Trophoblast cell (in vitro differentiated cells and primary cell): ENCODE measurements at places on chromosomes 16 and 17.

DNA sequence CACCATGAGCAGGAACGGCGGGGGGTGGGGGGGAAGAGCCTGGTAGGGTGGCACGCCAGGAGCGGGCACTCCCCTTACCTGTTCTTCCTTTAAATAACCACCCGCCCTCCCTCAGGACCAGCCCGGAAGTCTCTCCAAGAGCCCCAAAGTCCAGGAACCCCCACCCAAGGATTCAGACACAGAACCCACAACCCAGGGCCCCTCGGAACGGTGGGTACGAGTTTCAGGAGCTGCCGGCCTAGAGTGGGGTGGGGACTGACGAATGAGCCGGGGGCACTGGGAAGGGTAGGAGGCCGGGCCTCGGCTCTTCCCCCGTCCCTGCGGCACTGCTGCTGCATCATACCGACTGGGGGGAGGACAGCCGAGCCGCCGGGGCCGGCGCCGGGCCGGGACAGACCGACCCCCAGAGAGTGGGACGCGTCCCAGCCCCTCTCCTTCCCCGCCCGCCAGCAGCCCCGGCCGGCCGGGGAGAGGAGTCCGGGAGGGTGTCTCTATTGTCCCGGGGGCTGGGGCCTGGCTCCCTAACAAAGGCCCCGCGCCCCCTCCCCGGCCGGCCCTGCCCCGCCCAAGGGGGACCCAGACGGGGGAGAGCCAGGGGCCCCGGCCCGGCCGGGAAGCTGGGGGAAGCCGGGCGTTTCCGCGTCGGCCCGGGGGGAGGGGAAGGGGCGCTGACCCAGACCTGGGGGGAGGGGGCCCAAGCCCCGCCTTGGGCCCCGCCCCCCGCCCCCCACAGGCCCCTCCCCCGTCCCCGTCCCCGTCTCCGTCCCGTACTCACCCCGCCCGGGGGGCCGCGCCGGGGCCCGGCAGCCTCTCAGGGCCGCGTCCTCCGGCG, 747 bp downstream of the ATXN7L3 start:
- peak; percentile 46 for DNase-seq

GRCh38 chr17:46266656-46267544, 28.0 kb upstream of the LRRC37A start:
- peak; percentile 87 for DNase-seq

DNA sequence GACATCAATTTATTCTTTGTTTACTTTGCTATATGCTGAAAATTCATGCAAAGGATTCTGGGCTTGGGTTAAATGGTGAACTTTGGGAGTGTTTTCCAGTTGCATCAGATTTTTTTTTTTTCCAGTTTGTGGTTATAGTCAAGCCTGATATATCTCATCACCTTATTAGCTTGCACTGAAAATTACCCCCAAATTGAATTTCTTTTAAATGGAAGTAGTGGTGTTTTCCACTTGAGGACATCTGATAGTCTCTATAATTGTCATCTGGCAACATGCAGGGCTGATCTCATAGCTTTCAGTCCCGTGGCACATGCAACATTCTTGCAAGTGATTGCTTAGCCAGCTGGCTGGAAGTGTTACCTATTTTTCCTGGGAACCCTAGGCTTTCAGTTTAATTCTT, 4.7 kb upstream of the KRTAP3-1 start:
- no peak for DNase-seq

DNA sequence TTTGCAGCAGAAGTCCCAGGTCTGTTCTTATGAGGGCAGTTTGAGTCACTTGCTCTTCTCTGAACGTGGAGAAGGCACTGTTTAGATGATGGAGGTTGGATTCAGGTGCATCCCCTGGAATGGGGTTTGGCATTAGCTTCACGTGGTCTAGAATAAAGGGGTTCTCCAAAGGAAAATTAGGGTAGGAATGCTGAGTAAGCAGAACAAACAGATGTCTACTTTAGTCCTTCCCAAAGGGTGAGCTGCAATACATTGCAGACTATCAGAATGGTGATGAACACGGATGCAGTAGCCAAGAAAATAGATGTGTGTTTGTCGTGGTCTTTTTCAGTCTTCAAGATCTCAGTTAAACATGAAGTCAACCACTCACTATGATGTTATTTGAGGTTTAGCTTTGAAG, 3.3 kb upstream of the CBLN1 start:
- no peak for DNase-seq

GRCh38 chr16:648071-648780, 939 bp upstream of the WDR90 start:
- DNase-seq = no peak

DNA sequence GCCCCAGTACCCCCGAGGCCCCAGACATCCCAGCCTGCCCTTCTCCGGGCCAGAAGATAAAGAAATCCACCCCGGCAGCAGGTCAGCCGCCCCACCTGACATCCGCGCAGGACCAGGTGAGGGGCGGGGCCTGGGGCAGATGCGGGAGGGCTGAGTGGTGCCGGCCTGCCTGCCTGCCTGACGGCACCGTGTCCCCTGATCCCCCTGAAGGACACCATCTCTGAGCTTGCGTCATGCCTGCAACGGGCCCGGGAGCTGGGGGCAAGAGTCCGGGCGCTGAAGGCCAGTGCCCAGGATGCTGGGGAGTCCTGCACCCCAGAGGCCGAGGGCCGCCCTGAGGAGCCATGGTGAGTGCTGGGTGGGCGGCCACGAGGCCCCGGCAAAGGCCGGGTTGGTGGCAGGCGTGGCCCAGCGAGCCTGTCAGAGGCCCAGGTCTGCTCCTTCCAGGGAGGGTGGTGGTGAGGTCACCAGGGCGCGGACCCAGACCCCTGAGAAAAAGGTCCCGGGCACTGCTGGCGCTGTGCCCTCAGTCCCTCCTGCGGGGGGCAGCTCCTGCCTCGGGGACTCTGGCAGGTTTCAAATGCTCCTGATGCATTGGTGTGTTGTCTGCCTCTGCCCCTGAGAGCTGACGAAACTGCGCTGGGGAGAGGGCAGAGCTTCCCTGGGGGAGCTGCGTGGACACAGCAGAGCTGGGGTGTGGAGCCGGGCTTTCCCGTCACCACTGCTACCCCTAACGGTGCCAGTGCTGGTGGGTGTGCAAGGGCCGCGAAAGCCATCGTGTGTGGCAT, 1.2 kb downstream of the CDT1 start:
- DNase-seq = peak; percentile 58

DNA sequence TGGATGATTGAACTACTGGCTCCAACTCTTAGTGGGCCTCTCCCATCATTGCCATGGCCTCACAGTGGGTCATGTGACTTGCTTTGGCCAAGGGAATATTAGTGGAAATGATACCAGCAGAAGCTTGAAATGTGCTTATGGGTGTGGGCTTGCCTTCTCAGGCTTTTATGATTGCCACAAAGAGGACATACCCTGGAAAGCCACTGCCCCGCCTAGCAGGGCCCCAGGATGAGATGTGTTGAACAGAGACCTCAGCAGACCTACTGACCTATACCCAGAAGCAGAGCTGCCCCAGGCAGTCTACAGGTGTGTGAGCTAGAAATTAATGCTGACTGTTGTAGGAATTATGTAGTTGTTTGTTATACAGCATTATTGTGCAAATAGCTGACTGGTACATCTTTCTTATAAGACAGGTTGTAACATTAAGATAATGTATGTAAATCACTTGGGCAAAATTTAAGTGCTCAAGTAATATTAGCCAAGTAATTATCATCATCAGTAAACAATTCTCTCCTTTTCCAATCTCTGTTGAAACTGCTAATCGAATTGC, 67.8 kb upstream of the CDH5 start:
- DNase-seq = peak; percentile 55

GRCh38 chr17:78529871-78530670, 47.1 kb downstream of the DNAH17 start:
- DNase-seq = no peak

GRCh38 chr17:35476283-35476820, 27.8 kb upstream of the SLFN13 start:
- DNase-seq = no peak

- DNase-seq = no peak
Observed at GRCh38 chr16:56780646-56781045, 50.7 kb downstream of the NUP93 start.

DNA sequence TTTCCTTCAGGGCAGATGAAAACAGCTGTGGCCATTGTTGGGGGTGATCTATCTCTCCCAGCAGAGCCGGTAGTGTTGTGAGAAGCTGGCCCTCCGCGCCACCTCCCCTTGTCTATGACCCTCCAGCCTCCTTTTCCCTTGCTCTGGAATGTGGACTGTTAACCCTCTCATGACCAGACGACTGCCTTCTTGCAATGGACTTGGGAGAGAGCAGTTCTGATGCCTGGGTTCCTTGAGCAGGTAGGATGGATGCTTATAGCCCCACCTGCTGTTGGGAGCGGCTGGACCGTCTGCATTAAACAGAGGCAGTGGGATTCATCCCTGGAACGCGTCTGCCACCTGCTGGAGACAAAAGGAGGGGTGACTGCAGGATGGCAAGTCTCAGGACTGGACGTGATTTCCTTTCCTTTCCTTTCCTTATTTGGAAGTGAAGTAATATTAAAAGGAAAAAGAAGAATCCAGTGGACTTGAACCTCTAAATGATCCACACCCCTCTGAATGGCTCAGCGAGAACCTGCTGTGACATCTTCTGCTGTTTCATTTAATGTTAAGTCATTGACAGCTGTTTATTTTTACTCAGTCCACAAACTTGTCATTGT, 1.8 kb upstream of the SOST start:
- DNase-seq = peak; percentile 84
